ENCODE measurements at places on chromosomes 7 and 10. TPM values are rescaled to one million over a fixed set of nuclear protein-coding genes. Genes with fewer than 3 reads are reported as not detected.

DNA sequence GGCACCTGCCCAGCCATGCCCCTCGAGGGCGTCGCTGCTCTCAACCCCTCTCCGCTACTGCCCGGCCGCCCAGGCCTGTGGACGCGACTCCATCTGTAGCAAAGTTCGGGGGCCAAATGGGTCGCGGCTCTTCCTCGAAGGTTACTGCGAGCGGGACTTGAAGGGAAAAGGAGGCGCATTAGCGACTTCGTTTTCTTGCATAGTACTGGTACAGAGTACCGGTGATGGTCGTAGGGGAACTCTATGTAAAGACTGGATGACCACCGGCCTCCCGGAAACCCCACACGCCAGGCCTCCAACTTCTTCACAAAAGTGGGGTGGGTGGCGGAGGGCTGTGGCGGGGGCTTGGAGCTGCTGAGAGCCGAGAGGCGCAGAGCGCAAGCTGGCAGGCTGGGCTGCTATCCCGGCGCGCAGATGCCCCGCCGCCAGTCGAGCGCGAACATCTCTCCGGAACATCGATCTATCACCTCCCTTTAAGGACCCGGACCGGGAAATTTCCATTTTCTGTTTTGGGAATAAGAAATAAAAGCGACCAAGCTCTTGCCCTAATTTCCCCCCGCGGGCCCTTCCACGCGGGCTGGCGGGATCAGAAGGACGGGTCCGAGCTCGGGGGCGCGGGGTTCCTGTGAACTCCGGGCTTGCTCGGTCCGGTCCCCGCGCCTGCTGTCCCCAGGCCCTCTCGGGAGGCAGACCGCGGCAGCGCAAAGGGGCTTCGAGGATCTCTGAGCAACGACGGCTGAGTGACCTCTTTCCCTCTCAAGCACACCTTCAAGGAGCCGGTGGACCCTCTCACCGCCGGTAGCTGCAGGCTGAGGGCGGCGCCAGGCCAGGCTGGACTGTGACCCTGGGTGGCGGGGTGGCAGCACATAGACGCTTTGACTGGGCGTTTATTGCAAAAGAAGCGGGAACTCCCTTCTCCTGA, 12.2 kb upstream of the FEZF1 start:
- no peak for DNase-seq

CCL24 gene
- total RNA-seq = 0.67 TPM

DNA sequence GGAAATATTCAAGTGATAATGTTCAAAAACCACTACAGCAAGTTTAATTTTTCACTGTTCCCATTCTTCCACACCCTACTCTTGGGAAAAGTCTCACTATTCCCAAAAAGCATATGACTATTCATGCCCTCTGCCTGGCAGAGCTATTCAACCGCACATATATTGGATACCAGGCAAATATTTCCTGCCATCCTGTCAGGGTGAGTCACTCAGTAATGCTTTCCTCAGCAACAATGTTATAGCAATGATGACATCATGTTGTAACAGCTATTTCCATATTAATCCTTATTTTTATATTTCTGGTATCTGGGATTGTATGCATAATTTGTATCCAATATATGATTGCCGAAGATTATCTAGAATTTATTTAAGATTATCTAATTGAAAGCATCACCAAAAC, 114.0 kb upstream of the PLXDC2 start:
- no peak for DNase-seq

DNA sequence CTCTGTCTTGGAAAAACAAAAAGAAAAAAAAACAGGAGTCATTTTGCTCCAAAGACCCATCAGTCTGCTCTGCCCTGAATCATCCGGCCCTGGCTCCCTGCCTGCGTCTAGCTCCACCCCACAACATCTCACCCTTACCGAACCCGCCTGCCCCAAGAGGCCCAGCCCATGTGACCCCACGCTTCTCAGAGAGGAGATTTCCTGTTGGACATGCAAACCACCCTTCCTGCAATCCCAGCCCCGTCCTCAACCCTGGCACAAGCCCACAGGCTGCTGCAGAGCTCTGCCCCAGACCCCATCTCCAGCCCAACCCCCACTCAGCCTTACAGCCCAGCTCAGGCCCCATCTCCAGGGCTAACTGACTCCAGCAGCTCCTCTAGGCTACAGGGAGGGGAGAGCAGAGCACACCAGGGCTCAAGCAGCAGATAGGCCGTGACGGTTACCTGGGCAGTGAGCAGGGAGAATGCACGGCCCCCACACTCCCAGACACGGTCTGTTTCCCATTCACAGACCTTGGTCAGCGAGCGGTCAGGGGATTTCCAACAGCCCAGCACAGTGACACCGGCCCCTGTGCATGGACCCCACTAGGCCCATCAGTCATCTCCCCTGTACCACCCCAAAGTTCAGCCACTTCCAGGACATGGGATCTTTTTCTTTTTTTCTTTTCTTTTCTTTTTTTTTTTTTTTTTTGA, 69.9 kb upstream of the GTF2I start:
- peak; percentile 95 for DNase-seq

CALML3 gene
- not detected for total RNA-seq

INA gene
- total RNA-seq = not detected

Measured in sciatic nerve (tissue), 2 donors.